ENCODE measurements at places on chromosomes 6 and 20.
A peak's percentile ranks its signal among the peaks of the same experiment; 100 is the strongest.

DNA sequence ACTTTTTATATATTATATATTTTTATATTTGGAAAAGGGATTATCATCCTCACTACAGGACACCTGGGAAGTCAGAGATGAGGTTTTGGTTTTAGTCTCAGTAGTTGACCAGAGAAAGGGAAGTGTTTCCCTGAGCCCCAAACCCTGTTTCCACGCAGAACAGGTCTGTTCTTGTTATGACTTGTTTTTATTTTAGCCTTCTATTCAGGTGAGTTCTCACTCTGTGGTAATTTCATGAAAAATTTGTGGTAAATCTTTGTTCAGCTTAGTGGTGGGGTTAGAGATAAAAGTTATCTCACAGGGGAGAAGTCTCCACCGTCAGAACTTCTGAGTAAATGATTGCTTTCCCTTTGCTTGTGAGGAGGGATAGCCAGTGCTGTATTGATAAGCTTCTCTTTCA lies 224.9 kb downstream of the FARS2 start:
- DNase-seq = no peak

- no peak for DNase-seq
Measured at GRCh38 chr20:8443464-8444072, 311.5 kb downstream of the PLCB1 start.

DNA sequence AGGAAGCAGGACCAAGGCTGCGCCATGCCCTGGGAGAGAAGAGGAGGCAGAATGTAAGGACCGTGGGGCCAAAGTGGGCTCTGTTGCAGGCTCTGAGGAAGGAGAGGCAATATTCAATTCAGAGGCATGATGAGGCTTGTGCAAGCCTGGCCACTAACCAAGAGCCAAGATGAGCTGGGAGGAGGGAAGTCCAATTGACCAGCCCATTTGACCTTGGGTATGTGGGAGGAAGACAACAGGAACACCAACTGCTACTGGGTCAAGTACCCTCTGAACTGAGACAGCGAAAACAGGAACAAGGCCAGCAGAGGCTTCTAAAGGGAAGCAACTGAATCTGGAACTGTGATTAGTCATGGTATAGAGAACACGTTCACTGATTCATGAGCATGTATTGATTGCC lies 779.6 kb downstream of the MAFB start:
- DNase-seq = no peak

GRCh38 chr6:52410979-52411378 lies 9.2 kb upstream of the EFHC1 start:
- DNase-seq = no peak

DNA sequence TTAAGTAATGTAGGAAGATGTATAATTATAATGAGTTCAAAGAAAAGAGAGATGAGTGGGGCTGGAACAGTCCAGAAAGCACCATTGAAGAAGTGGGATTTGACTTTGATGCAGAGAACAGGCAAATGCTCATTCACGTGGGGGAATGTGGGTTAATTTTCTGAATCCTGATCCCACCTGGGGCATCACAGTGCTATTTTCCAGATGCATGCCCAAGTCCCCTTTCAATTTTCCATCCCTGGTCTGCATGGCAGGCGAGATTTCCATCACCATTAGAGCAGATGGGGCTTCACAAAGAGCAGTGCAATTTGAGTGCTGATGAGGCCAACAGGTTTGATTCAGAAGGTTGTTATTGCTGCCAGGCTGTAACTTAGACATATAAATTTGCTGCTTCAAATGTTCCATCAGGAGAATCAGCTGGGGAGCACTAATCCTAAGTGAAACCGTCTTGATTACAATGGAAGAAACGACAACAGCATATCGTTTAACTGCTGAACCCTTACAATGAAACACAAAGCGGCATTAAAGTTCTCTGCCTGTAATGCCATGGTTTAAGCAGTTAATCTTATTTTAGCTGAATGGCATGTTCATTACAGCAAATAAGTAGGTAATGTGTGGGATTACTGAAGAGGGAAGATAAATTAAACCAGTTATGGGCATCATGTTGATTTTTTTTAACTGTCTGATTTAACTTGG lies 45.2 kb downstream of the OSTM1 start:
- DNase-seq = peak; percentile 27

- DNase-seq = no peak
Measured at GRCh38 chr6:99366852-99367251, 17.4 kb upstream of the FAXC start.

DNA sequence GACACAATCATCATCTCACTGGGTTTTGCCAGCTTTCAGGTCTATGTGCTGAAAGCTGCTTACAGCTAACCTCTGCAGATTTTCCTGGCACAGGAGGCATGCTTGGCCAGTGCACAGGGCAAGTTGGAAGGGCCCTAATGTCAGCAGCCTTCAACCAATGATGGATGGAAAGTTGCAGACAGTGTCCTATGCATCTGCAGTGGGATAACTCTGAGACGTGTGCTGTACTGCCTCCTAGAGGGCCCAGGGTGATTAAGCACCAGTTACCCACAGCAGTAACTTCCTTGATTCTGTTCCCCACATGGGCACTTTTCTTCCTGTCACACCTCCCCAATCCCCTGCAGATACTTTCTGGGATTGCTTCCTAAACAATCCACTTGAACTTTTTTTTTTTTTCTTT lies 38.6 kb downstream of the OVOL2 start:
- no peak for DNase-seq

GRCh38 chr20:52577696-52578095 lies 386.1 kb upstream of the ZFP64 start:
- DNase-seq = no peak

GRCh38 chr20:30484009-30484748 lies 773.3 kb upstream of the DEFB115 start:
- no peak for DNase-seq

- no peak for DNase-seq
Measured at GRCh38 chr20:43988867-43989266, 74.2 kb downstream of the TOX2 start.

DNA sequence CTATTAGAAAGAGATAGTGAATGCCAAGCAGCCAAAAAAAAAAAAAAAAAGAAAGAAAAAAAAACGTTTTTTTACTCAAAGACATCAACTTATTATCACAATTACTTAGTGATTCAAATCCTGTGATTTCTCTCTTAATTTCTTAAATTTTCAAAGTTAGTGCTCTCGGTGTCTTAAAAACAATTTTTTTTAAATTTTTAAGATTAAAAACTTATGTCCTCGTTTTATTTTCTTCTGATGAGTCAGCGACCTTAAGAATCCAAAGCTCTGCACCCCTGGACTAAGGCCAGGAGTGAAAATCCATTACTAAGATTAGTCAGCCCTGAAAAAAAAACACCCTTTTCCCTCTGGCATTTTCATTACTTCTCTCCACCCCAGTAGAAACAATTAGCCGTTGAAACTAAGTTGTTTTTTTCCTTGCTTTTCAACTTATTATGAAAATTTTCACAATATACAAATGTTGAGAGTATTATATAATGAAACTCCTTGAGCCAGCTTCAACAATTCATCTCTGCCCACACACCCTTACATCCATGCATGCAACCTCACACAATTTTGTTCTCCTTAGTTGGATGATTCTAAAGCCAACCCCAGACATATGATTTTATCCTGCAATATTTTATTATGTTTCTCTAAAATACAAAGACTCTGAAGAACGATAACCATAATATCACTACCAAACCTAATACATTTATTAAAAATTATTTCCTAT lies 85.6 kb upstream of the CARMIL1 start:
- DNase-seq = no peak

- DNase-seq = no peak
Measured at GRCh38 chr6:132380358-132381029, 20.8 kb downstream of the MOXD1 start.

DNA sequence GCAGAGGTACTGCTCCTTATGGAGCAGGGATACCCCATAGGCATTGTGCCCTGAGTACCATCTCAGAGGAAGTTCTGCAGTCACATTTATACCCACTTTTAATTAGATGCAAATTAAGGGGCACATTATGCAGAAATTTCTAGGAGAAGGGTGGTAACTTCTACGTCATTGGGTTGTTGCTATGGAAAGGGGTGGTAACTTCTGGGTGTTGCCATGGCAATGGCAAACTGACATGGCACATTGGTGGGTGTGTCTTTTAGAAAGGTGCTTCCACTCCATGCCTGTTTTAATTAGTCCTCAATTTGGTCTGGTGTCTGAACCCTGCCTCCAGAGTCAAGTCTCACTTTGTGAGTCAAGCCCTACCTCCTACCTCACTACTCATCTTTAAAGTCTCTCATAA lies 42.0 kb downstream of the RSPO3 start:
- no peak for DNase-seq

- no peak for DNase-seq
Measured at GRCh38 chr6:153096031-153096430, 35.1 kb downstream of the RGS17 start.

- DNase-seq = no peak
Measured at GRCh38 chr6:40788661-40789655, 201.8 kb upstream of the LRFN2 start.

DNA sequence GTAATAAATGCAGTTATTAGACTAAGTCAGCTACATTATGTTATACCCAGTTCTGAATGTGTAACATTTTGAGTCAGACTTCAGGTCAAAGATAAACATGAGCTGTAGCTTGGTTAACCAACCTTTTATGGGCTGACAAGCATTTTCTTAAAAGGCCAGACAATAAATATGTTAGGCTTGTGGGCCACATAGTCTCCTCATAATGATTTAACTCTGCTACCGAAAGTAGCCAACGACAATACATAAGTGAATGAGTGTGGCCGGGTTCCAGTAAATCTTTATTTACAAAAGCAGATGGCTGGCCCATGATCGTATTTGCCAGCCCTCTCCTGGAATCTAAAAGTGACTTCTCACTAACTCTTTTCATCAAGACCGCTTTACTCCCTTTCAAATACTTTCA lies 49.9 kb downstream of the ATG5 start:
- no peak for DNase-seq

DNA sequence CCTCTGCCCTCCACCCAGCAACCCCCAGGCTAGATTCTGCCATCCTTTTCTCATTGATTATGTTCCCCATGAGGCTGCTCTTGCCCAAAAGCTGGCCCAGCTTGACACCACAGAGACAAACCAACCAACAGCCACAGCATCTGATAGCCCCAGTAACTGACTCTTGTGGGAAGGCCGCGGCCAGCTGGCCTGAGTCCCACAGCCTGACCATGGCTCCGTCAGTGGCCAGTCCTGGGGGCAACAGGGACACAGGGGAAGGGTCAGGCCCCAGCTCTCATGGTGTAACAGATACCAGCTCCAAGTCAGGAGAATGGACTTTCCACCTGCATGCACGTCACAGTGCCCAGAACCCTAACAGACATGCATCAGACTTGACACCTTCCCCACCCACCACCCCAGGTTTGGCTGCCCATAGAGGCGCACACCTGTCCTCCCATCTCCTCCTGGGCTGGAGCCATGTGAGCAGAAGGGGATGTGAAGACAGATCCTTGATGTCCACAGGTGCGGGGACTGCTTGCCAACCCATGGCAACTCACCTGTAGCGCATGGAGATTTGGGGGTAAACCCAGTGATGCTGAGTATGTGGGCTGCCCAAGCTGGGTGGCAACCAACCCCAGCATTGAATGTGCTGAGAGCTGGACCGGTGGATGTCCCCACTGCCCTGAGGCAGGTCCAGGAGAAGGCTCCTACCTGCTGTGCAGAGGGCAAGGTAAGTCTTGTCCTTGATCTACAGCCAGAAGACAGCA lies 18.8 kb downstream of the RIPOR3 start:
- no peak for DNase-seq

DNA sequence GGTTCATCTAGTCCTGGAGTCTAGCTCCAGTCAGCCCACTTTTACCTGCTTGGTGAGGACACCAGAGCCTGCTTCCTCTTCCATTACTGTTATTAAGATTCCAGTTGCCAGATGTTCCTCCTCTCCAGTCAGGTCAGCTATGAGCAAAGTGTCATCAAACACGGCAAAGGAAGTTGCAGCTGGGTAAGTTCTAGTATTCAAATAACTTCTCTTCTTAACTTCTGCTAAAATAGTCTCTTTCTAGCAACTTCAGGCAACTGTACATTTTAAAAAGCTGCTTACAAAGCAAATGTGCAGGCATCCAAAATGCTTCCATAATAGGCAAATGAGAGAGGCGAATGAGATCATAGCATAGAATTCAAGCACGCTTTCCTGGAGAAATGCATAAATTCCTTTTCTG lies 18.4 kb upstream of the MRPS18A start:
- no peak for DNase-seq

- DNase-seq = no peak
Measured at GRCh38 chr6:111713236-111713635, 107.6 kb upstream of the TRAF3IP2 start.

GRCh38 chr20:32201296-32201976 lies 6.1 kb downstream of the PLAGL2 start:
- DNase-seq = no peak

DNA sequence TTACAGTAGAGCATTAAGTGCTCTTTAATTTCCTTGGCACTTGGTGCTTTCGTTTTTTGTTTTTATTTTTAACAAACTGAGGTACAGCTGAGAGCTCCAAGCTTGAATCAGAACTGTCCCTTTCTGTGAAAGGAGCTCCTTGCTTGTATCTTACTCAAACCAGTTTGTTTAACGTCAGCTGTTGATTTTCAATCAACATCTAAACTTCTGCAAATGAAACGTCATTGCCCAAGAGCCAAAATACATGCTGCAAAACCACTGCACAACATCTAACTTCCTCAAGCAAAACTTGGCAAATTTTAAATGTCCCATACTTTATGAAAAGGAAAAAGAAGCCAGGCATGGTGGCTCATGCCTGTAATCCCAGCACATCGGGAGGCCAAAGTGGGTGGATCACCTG lies 15.2 kb downstream of the VNN2 start:
- no peak for DNase-seq

- no peak for DNase-seq
Measured at GRCh38 chr6:121040831-121041230, 293.4 kb downstream of the TBC1D32 start.

DNA sequence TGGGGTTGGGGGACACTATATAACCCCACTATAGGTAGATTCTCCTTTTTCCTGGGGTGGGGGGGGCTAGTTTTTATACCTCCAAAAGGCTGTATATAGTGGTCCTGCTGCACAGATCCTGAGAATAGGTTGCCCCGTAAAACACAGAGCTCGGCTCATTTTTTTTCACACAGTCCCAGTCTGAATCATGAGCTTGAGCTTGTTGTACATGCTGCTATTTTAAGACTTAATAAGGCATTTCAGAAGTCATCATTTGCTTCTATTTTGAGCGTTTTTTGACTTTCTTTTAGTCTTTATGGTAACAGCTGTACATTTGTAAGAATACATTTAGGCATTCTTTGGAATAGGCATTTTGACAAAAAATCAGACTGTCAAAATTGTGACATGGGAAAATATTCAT lies 30.5 kb downstream of the SLC9A8 start:
- no peak for DNase-seq

DNA sequence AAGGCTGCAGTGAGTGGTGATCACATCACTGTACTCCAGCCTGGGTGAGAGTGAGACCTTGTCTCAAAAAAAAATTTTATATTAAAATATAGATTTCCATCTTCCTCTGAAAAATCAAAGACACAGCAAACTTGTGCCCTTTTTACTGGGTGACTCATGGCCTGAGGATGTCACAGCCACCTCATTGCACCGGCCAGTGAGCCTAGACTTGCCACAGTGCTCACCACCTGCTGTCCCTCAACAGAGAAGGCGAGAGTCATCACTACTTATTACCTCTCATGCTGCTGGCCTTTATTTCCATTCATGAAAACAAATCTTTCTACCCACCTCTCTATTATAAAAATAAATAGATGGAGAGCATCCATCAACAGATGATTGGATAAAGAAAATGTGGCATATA lies 295.8 kb downstream of the PREX1 start:
- DNase-seq = no peak
